ENCODE measurements at places on chromosomes 6 and 20. TPM values are rescaled to one million over a fixed set of nuclear protein-coding genes. Genes with fewer than 3 reads are reported as not detected.

DNA sequence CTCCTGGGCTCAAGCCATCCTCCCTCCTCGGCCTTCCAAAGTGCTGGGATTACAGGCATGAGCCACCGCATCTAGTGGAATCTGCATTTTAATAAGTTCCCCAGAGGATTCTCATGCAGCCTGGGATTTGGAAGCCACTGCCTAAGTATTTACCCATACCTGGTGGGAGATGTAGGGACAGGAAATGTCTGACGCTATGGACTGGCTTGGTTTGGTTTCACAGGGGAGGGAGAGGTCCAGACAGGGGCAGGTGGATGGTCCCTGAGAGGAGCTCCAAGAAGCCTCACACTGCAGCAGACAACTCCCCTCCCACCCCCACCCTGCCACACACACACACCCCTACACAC, 4.4 kb downstream of the VSTM2L start:
- no peak for DNase-seq

DNA sequence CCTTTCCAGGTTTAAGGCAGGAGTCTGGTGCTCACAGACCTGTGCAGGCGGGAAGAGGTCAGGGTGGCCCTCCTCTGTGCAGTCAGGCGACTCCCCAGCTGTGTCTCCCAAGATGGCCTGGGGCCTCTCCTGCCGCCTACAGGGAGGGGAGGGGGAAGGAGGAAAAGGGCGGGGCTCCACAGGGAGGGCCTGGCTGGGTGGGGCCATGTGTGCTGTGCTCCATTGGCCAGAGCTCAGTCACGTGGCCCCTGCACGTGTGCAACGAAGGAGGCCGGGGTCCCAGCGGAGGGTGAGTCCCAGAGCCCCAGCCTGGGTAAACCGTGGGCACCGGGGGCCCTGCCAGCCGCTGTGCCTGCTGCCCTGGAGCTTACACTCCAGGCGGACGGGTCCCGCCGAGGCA, 211.6 kb downstream of the ZDHHC14 start:
- DNase-seq: no peak

Gene GHRH
- not detected for total RNA-seq

Gene ANGPT4
- 0.31 TPM for total RNA-seq

Gene CSNK2B
- 156 TPM for total RNA-seq

DNA sequence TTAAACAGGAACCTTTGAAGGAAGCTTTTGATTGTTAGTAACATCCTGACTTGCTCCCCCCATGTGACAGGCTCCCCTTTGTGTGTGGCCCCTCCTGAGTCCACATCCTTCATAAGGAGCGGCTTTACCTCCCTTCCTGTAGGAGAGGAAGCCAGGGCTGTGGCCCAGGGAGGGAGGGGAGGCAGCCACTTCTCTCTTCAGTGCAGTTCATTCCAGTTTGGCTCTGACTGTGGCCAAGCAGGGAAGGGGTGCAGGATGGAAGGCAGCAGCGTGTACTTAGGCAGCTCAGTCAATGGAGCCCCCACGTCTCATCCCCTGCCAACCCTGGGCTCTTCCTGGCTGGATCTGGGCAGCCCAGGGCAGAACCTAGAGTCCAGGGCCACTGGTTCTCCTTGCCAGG, 295.2 kb downstream of the QKI start:
- no peak for DNase-seq

Gene RNASET2
- 22.1 TPM for total RNA-seq

- no peak for DNase-seq
Observed at GRCh38 chr6:3291987-3292386, 33.2 kb downstream of the PSMG4 start.

Gene PAX1
- not detected for total RNA-seq

Gene EPHA7
- 5.3 TPM for total RNA-seq

DNA sequence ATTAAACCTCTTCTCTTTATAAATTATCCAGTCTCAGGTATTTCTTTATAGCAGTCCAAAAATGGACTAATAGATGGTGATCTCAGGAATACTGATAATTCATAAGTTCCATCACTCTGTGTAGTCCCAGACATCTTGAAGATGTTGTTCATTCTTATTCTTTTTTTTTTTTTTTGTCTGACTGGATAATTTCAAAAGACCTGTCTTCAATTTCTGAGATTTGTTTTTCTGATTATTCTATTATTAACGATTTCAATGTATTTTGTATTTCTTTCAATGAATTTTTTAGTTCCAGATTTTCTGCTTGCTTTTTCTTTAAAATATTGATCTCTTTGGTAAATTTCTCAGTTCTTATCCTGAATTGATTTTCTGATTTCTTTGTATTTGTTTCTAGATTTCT, 29.7 kb upstream of the ZNF337 start:
- no peak for DNase-seq

GRCh38 chr6:42140032-42140431, 2.4 kb downstream of the C6orf132 start:
- no peak for DNase-seq

- DNase-seq: no peak
Observed at GRCh38 chr6:26367114-26367513, 2.1 kb downstream of the BTN3A2 start.

Gene STMN3
- total RNA-seq: 6.7 TPM

GRCh38 chr6:120826253-120826652, 508.0 kb downstream of the TBC1D32 start:
- peak; percentile 87 for DNase-seq

Gene PRIM2
- total RNA-seq: 39.5 TPM

DNA sequence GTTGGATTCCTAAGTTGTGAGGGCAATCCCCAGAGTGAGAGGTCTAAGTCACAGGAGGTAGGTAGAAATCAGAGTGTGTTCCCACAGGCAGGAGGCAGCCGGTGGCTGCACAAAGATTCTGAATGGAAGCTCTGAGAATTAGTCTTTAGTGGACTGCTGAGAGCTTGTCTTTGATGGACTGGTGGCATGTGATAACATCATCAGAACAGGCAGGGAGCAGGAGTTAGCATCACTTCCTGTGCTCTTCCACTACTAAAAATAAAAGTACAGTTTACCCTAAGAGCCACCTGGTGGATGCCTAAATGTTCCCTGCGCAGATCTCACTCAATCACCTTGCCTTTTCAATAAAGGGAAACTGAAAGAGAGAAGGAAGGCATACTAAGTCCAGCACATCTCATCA, 294.6 kb upstream of the POU3F2 start:
- DNase-seq: no peak

DNA sequence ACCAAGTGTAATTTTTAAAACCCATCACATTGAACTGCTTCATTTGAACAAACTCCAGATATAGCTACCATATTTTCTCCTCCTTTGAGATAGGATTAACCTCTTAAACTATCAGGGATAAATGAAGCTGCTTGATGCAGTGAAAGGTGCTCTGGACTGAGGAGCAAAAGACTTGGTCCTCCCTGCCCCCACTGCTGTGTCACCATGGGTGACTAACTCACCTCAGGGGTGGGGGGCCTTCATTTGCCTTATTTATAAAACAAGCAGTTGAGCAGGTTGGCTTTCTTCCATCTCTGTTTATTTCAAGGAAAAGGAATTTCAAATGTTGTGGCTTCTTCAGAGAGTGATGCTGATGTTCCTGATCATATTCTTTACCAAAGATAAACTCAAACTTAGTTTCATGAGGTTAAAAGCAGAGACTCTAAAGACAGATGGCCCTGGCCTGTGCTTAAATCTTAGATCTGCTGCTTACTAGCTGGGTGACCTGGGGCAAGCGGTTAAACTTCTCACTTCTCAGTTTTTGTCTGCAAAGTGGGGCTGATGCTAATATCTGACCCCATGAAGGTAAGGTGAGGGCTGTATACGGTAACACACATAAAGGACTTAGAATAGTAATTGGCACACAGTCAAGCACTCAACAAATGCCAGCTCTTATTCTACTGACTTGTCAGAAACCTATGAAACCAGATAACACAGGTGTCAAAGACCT, 50.5 kb downstream of the FHL5 start:
- DNase-seq: no peak

DNA sequence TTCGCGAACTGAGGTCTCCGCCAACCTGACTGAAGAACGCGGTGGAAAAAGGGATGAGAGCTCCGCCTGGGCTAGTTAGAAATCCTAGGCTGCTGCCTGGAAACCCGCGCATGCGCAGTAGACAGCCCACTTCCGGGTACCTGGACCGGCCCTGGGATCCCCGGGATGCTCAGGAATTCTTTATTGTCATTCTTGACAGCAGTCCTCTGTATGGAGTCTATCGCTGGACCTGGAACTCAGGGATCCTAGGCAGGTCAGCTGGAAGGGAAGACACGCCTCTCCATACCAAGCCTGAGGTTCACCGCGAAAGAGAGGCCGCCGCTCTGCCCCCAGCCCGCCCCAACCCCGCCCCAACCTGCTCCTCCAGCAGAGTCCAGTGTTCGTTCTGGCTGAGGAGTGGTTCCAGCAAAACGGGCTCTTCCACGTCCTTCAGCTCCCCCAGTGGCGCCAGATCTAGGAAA, 1379.2 kb upstream of the DEFB115 start:
- peak; percentile 36 for DNase-seq

Gene ATP9A
- total RNA-seq: 27.9 TPM

DNA sequence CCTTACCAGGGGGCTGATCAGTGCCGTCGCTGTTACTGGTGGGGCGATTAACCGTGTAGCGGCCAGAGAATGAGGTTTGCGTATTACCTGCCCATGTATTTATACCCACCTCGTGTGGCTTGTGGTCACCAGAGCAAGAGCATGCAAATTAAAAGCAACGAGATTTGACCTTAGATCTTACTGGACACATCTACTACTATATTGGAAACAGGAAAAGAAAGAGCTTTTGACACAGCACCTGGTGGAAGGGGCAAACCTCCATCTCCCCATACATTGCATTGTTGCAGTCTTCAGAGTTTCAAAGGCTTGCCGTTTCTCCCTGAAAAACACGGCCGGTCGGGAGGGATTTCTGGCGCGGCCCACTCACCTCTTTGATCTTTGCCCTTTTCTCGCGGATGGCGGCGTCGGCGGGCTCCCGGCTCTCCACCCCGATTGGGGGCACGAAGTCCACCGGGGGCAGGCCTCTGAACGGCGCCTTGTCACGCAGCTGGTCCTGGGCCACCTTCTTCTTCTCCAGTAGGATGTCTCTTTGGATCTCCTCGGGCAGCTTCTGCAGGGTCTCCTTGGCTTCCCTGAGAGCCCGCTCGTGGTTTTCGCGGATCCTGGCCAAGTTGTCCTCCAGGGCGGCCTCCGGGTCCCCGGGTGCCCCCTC, 1.3 kb downstream of the MAN1A1 start:
- DNase-seq: no peak

DNA sequence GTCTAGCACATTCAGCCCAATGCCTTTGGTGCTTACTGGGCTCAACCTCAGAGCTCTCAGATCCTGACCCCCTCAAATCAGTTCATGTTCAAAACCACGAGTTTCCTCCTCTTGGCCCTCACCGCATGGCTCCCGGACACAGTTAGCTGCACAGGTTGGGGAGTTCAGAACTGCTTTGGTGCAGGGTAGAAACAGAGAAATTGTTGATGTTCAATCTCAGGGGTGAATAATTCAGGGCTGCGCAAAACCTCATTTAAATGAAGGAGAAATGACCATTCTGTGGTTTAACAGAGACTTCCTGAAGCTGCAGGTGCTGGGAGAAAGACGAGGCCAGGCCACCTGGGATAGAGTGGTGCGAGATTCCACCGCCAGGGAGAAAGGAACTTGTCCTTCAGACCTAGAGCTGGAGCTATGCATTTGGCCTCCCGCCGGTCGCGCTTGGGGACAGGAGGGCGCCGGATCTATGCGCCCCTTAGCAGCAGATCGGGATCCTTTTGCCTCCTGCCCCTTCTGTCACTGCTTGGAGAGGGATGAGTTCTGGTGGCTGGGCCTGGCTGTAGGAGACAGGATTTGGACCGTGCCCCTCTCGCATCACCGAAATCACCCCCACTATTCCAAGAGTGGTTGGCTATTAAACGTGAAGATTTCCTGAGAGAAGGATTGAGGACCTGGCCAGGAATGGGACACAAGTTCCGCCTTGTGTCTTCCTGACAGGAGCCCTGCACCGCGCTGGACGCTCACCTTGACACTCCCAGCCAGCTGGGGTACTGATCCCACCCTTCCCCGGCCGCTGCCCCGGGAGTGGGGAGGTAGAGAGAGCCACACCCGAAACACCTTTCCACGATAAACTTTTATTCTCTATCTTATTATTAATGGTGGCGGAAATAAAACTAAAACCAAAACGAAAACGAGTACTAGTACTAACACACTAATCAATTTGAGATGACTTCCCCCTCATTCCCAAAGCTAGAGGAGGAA, 767 bp upstream of the PAX1 start:
- DNase-seq: peak; percentile 85

Gene TPD52L2
- total RNA-seq: 68.5 TPM

Gene SPATA2
- total RNA-seq: 8.6 TPM

DNA sequence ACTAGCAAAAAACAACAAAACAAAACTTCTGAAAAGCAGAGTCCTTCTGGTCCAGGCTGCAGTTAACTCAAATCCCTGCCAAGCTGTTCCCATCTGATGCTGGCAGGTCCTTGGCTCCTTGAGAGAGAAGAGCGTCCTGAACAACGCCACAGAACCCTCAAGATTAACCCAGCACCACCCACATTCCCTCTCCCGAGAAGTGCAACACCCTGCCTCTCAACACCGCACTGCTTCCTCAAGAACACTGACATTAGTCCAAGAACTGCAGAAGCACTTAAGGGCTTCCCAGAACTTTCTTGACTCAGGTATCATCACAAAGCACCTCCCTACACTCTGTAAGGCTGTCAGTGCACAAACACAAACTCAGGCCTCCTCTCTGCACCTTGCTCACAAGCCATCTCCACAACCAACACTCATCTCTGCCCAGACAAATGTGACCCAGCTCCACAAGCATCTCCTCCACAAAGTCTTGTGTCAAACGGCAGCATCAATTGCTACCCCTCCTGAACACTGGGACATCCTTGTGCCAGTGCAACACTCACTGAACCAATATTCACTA, 7.5 kb downstream of the MRPL14 start:
- DNase-seq: no peak

DNA sequence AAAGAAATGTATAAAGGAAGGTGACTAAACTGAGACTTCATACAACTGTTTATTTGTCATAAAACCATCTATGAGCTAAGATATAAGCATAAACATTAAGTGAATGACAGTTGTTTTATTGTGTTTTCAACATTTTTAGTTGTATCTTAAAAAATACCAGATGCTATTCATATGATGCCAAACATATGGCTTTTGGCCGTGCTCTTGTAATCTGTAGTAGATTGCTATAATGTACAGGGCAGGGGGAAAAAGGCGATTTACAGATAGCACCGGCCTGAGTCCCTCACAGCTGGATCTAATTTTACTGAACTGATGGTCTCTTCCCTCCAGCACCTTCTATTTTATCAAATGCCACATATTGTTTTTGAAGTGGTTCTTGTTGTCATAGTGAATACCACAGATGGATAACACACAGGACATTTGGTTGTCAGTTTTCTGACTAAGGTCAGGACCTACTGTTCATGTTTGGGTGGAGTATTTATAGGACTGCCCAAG, 48.2 kb downstream of the CENPW start:
- no peak for DNase-seq

Gene TP53INP2
- 7.0 TPM for total RNA-seq

GRCh38 chr6:79469376-79470246, 67.6 kb downstream of the LCA5 start:
- no peak for DNase-seq

Gene ZNF334
- total RNA-seq: 31.8 TPM

DNA sequence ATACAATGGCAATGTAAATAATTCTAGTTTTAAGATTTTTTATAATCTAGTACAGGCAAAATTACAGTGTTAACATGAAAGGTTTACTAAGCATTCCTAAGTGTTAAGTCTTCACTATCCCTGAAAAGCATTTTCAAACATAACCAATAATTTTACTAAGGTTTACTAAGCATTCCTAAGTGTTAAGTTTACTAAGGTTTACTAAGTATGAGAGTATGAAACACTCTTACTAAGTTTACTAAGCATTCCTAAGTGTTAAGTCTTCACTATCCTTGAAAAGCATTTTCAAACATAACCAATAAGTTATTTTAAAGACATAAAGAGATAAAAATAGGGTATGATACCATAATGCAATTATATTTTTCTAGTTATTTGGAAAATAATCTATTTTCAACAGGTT, 82.6 kb downstream of the PRSS35 start:
- no peak for DNase-seq

Measured in endodermal cell (in vitro differentiated cells).